HepG2 (cell line): ENCODE measurements at places on chromosomes 2 and 18. TPM values are rescaled to one million over a fixed set of nuclear protein-coding genes. Genes with fewer than 3 reads are reported as not detected.

Gene MOGAT1
- polyA plus RNA-seq: 0.81 and 0.98 TPM in 2 replicates

Gene AKAIN1
- not detected in 2 replicates for polyA plus RNA-seq

Gene UGT1A4
- polyA plus RNA-seq: not detected in 2 replicates

Gene SLC8A1
- not detected in 2 replicates for polyA plus RNA-seq

Gene DNAH6
- 0.01 TPM in 1 of 2 replicates, not detected in the other for polyA plus RNA-seq

Gene EDAR
- polyA plus RNA-seq: not detected in 2 replicates

Gene TUBA4B
- 0.18 and 0.22 TPM in 2 replicates for polyA plus RNA-seq

Gene MZT2A
- polyA plus RNA-seq: 205 and 221 TPM in 2 replicates

Gene CNGA3
- polyA plus RNA-seq: not detected in 2 replicates

Gene EVX2
- polyA plus RNA-seq: not detected in 2 replicates

Gene GREB1
- polyA plus RNA-seq: 26.8 and 31.3 TPM in 2 replicates

Gene PMAIP1
- 1.7 TPM in 2 replicates for polyA plus RNA-seq

Gene GALNT3
- 0.27 and 0.30 TPM in 2 replicates for polyA plus RNA-seq

Gene RIT2
- not detected in 2 replicates for polyA plus RNA-seq

Gene NHEJ1
- polyA plus RNA-seq: 23.8 and 30.0 TPM in 2 replicates

Gene EGR4
- not detected in 2 replicates for polyA plus RNA-seq

Gene UPP2
- 0.04 and 0.28 TPM in 2 replicates for polyA plus RNA-seq

Gene LINC00305
- polyA plus RNA-seq: not detected in 2 replicates

Gene RAB27B
- not detected in 2 replicates for polyA plus RNA-seq

Gene FEZ2
- polyA plus RNA-seq: 30.0 and 42.5 TPM in 2 replicates

Gene ICOS
- polyA plus RNA-seq: 0.03 TPM in 1 of 2 replicates, not detected in the other

Gene CTLA4
- 0.16 TPM in 1 of 2 replicates, not detected in the other for polyA plus RNA-seq

Gene IL1F10
- polyA plus RNA-seq: not detected in 2 replicates

Gene MRPL33
- polyA plus RNA-seq: 54.9 and 69.7 TPM in 2 replicates

Gene STARD6
- polyA plus RNA-seq: not detected in 2 replicates

Gene ZNF24
- 15.3 and 19.5 TPM in 2 replicates for polyA plus RNA-seq

Gene SLC38A11
- 9.0 and 14.3 TPM in 2 replicates for polyA plus RNA-seq

Gene HOXD11
- not detected in 2 replicates for polyA plus RNA-seq

Gene ANKRD30BL
- polyA plus RNA-seq: not detected in 2 replicates

Gene EIF4E2
- 25.0 and 30.3 TPM in 2 replicates for polyA plus RNA-seq

Gene COL4A4
- not detected in 2 replicates for polyA plus RNA-seq

Gene HOXD13
- not detected in 2 replicates for polyA plus RNA-seq
